ENCODE measurements at places on chromosomes 5 and 9.

GRCh38 chr9:96317335-96317980, 15.5 kb upstream of the HSD17B3 start:
- no peak for DNase-seq

DNA sequence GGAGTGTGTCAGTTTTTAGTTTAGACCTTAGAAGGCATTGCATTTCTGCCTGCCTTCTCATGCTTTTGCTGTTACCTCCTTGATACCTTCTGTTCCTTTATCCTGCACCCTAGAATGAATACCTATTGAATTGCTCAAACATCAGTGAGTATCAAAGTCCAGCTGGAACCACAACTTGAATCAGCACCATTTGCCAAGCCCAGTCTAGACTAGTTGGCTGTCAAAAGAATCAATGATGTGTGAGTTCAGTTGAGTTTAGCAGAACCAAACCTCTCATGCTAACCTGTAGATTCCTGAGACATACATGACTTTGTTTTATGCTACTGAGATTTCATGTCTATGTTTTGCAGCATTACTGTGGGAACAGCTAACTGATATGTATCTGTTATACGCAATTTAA, 116.6 kb downstream of the FAM170A start:
- no peak for DNase-seq

GRCh38 chr5:134142806-134143205, 28.3 kb downstream of the TCF7 start:
- DNase-seq: no peak

DNA sequence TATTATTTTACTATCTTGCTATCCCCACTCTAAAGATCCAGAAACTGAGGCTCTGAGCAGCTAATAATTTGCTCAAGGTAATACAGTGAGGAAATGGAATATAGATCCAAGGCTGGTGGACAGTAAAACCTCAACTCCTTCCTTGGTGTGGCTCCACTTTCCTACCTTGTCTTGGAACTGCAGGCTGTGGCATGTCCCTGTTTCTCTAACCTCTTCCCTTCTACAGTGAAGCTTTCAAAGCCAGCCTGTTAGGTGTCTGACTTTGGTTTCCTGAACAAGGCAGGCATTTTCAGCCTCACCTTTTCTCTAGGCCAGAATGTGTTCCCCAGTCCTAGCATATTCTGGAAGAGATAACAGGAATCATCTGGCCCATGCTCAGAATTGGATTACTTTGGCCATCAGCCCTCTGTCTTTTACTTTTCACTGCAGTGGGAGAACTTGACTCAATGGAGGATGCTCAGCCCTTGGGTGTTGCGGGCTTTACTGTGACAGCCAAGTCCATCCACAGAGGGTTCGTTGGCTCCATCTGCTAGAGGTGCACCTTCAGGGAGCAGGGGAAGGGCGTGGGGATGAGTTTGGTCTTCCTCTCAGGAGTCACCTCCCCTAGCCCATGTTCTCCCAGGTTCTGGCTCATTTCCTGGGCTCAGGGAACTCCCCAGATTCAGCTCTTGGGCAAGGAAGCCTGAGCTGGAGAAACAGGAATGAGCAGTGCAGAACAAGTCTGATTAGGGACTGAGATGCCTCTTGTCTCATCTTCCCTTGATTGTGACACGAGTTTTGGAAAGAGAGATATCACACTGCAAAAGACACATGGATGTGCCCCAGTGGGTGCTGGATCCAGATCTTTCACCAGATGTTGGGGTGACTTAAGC, 1.1 kb downstream of the NIPAL4 start:
- DNase-seq: no peak

DNA sequence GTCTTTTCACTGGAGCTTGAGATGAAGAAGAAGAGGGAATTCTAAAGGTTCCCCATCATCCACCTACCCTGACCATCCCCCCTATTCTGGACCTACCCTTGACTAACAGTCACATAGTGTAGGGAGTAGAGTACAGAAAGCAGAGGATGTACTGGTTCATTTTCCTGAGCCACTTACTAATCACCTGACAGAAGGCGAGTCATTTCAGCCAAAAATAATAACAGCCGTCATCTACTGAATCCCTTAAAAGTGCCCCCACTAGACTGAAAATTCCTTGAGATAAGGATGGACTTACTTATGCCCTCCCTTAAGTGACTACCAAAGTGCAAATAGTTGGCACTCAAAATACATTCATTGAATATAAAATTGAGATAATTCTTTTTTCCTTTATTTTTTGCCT, 112.2 kb downstream of the FOXD1 start:
- no peak for DNase-seq

- no peak for DNase-seq
Observed at GRCh38 chr5:35341189-35341588, 110.9 kb upstream of the PRLR start.

DNA sequence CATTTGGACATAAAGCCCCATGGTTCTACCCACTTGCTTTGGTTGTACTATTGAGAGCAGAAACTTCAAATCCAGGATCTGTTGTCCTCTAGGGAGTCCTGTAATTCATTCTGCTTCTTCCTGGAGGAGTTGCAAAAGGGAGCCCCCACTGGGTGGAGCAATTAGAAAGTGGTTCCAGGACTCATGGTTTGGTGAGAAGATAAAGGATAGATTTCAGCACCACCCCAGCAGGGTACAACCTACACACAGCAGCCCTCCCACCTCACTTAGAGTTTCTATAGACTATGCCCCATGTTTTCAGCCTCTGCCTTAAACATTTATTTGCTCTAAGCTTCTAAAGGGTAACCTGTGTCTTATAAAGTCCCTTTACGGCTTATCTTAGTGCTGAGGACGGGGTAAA, 112.6 kb upstream of the ARRDC3 start:
- no peak for DNase-seq

GRCh38 chr5:125085797-125086505, 339.5 kb upstream of the ZNF608 start:
- no peak for DNase-seq

DNA sequence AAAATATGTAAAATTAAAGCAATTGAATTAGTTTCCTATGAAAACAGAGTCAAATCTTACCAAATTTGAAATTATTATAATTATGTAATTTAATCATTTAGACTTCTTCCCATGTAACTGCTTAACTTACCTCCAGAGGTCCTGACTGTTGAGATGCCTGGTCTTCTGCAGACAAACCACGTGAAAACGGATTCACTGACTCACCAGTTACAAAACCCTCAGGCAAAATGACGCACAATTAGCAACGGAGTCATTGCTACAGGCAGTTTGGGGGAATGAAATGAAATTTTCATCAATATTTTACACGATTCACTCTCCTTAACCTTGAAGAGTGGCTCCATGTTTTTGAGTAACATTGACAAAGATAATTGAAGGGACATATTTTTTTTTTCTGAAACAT, 460.8 kb downstream of the MTRR start:
- DNase-seq: no peak

GRCh38 chr5:169636477-169637084, 494 bp upstream of the DOCK2 start:
- no peak for DNase-seq

GRCh38 chr9:14797435-14797834, 74.9 kb upstream of the CER1 start:
- DNase-seq: no peak

GRCh38 chr9:136759436-136760325, 1.6 kb upstream of the LCN8 start:
- DNase-seq: no peak
